ENCODE measurements at places on chromosomes 16 and 17. TPM values are rescaled to one million over a fixed set of nuclear protein-coding genes. Genes with fewer than 3 reads are reported as not detected.

DNA sequence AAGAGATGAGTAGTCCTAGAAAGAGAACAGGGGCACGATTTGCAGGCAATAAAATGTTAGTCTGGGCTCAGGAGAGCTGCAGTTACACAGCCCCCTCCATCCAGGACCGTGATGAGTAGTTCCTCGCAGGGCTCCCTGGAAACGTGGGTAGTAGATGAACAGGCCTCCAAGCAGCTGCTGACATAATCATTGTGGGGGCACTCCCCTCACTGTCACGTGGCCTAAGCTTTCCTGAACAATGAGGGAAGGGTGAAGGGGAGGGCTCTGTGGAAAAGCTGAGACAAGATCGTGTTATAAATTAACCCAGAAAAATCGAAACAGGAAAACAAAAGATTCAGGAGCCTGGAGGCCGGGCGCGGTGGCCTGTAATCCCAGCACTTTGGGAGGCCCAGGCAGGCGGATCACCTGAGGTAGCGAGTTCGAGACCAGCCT lies 1.3 kb upstream of the PER1 start:
- DNase-seq: peak; percentile 90

GRCh38 chr17:50952889-50953288 lies 86.7 kb upstream of the TOB1 start:
- no peak for DNase-seq

DNA sequence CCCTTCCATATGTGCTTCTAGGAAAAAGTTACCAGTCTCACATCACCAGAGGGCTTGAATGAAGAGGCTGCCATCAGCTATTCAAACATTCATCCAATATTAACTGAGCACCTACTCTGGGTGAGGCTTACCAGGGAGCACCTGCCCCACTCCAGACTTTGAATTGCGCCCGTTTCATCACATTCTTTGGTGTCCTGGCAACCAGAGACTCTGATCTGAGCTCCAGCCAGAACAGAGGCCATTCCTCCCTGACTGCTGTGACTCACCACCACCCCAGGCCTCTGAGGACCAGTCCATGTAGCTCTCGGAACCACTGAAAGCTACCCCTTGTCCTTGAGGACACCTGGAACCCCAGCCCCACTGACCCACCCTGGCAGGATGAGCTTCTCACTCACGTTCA lies at the start of gene C16orf96:
TSS of gene C16orf96 (plus strand) at position 229 of the 400 bp plus-strand sequence. CDS start at position 379, 150 bp downstream.
- no peak for DNase-seq

GRCh38 chr16:4612474-4612931 lies 2.2 kb downstream of the UBALD1 start:
- no peak for DNase-seq

Gene SRL
- 10.1 TPM for total RNA-seq

Gene TP53TG3C
- not detected for total RNA-seq

- no peak for DNase-seq
These were observed 31.2 kb downstream of the XYLT1 start for GRCh38 chr16:17439580-17439979.

DNA sequence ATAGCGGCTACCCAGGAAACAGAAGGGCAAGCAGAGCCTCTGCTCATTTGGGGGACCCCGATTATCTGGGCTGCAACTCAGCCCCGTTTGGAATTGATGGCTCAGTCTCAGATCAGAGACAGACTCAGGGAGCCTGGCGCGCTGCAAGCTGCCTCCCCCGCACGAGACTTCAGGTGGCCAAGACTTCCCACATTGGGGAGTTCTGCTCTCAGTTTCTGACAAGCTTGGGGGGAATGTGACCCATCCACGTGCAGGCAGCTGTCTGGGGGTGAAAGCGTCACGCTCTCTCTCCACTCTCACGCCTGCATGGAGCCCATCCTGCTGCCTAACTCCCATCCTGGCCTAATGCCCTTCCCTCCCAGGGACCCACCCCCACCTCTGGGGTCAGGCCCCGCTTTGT lies 157.6 kb upstream of the GSE1 start:
- DNase-seq: peak; percentile 78

DNA sequence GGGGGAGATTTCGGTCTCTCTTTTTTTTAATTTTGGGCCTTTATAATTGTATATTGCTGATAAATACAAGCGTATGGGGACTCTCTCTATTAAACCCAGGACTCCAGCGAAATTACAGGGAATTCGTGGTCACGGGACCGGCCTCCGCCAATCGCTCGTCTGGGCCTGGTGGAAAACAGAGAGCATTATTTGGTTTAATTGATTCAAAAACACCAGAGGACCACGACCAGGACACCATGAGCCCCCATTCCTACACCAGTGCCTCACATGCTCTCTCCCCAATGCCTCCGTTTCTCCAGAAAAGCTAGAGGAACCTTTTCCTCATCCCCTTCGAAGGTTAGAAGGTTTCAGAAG lies at the start of gene HOXB2:
TSS of gene HOXB2 (minus strand) at position 88 of the 354 bp plus-strand sequence. CDS start 198 bp downstream, outside the sequence.
- no peak for DNase-seq

Gene MAPT
- 0.26 TPM for total RNA-seq

DNA sequence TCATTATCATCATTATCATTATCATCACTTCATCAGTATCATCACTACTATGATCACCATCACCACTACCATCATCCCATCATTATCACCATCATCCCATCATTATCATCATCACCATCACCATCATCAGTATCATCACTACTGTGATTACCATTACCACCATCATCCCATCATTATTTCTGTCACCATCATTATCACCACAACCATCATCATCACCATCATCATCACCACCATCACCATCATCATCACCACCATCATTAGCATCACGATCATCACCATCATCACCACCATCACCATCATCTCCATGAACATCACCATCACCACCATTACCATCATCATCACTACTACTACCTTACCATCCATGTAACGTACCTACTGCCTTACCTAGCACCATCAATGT lies 368.8 kb downstream of the SEC14L1 start:
- DNase-seq: no peak

Measured in uterus (tissue), 4 donors.